ENCODE measurements at places on chromosomes 12 and 14. TPM values are rescaled to one million over a fixed set of nuclear protein-coding genes. Genes with fewer than 3 reads are reported as not detected.

- DNase-seq = no peak
Observed at GRCh38 chr12:129076441-129077320, 223.4 kb downstream of the GLT1D1 start.

The ACOT4 gene
- not detected for total RNA-seq

GRCh38 chr14:77296155-77296554 is 24.5 kb downstream of the POMT2 start:
- no peak for DNase-seq

GRCh38 chr14:33799705-33800570 is 150.9 kb downstream of the EGLN3 start:
- no peak for DNase-seq

GRCh38 chr14:39265806-39266524 is 32.2 kb downstream of the MIA2 start:
- DNase-seq = peak; percentile 60

DNA sequence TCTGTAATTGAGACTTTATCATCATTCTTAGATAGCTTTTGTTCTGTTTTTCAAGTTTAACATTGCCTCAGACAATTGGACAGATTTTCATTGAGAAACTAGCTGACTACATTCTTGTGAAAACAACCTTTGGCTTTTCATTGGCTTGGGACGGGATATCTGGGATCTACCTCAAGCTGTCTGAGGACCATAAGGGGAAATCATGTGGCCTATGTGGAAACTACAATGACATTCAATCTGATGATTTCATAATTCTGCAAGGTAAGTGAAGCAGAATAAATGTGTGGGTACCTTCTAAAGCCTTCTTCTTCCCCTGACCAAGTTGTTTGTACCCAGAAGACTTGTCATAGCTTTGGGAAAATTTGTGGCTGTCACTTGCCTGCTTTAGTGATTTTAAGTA is 133.5 kb downstream of the OTOGL start:
- DNase-seq = no peak

- peak; percentile 68 for DNase-seq
Observed at GRCh38 chr14:106879241-106879640, 1352.9 kb downstream of the TMEM121 start.

The CLEC2D gene
- 5.1 TPM for total RNA-seq

GRCh38 chr12:7646178-7646475 is 19.6 kb downstream of the APOBEC1 start:
- no peak for DNase-seq

The AKAP6 gene
- 2.3 TPM for total RNA-seq

- peak; percentile 47 for DNase-seq
Observed at GRCh38 chr12:124777399-124778372, 86.0 kb downstream of the SCARB1 start.

GRCh38 chr14:24992624-24993360 is 57.2 kb downstream of the STXBP6 start:
- no peak for DNase-seq

The LAG3 gene
- 0.58 TPM for total RNA-seq

DNA sequence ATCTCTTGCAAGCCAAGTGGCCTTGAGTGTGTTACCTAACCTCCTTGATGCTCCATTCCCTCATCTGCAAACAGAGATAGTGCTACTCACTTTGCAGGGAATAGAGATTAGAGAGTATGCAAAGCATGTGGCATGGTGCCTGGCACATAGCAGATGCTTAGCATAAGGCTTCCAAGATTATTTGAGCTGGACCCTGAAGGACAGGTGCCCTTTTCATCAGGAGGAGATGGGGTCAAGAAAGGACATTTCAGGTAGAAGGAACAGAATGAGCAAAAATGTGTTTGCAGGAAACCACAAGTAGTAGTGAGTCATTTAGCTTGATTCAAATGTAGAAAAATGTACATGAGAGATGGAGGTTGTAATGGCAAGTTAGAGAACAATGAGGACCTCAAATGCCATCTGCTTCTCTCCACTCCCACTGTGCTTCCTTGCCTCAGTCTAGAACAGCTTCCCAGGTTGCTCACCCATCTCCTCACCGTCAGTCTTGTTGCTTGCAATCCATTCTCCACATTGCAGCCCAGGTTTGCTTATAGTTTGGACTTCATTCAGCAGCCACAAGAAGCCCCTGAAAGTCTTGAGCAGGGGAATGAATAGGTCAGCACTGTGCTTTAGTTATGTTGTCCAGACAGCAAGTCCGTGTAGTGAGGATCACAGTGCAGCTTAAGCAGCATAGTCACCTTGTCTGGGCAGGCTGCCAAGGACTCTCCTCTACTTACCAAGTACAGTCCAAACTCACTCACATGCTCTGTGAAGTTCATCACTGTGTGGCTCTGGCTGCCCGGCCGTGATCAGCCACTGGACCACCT is 536.3 kb upstream of the CCDC196 start:
- DNase-seq = peak; percentile 71

- DNase-seq = no peak
Observed at GRCh38 chr12:93950311-93950710, 198.1 kb upstream of the PLXNC1 start.

DNA sequence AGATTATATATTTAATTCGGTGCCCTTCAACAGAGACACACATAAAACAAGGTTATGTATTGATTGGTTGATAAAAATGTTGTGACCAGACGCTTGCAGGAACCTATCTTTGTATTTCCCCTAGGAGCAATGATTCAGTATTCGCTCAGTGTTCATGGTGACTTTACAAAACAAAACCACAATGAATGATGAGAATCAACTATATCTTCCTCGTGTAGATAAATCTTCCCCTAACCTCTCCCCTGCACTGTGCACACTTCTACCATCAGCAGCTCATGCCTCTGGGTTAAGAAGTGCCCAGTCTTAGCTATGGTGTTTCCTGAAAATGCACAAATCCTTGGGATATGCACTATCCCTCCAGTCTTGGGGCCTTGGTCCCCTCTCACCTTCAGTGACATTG is 16.3 kb downstream of the RIN3 start:
- no peak for DNase-seq

DNA sequence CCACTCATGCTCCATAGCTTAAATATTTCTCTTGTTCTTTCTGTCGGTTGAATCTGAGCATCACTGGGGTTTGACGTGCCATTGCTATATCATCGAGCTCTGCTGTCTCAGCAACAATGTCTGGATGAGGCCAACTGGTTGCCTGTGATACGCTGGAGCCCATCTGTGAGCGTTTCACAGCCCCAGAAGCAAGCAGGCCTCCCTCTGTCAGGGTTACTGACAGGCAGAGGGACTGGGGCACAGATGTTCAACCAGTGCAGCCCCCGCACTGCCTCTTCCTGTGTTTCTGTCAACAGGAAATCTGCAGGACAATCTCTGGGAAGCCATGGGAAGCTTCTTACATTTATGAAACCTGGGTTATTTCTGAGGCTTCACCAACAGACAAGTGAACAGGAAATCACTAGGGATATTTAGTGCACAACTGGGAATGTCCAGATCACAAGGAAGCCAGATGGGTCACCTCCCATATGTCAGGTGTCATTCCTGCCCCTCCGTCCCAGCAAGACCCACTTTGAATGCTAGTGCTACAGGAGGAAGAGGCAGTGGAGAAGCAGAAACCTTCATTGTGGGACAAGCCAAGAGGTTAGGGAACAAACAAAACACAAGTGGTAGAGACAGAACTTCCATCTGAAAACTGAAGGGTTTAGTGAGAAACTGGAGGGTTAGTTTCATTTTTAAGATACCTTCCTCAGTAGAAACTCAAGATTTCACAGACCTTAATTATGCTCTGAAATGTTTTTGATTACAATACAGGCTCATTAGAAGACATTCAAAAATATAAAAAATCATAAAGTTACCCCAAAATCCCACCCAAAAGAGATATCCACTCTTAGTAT is 24.1 kb downstream of the DMAC2L start:
- DNase-seq = no peak

The TOMM20L gene
- not detected for total RNA-seq

The KRT83 gene
- total RNA-seq = 14.5 TPM

The RNASE3 gene
- not detected for total RNA-seq

DNA sequence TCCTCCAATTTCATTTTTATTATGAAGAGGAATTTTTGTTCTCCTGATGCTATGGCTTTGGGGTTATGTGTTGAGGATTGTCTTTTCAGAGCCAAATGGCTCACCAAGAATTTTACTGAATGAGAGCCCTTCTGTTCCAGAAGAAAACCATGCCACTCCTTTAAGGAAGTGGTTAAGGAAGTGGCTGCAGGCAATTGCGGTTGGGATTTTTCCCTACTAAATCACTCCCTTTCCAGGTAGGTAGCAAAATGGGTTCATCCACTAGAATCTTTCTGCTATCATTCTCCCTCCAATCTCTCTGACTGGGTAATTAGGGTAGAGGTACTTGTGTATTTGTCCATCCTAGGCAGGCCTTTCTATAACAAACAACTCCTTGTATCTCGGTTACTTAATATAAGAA is 163.1 kb downstream of the TTC8 start:
- DNase-seq = peak; percentile 54

The PRICKLE1 gene
- 7.9 TPM for total RNA-seq

The EIF2B1 gene
- 47.3 TPM for total RNA-seq

The FKBP11 gene
- total RNA-seq = 11.0 TPM

The MYO1A gene
- 0.42 TPM for total RNA-seq

The ANG gene
- total RNA-seq = 1.7 TPM

The TDP1 gene
- 16.3 TPM for total RNA-seq

The HEATR5A gene
- total RNA-seq = 26.2 TPM

DNA sequence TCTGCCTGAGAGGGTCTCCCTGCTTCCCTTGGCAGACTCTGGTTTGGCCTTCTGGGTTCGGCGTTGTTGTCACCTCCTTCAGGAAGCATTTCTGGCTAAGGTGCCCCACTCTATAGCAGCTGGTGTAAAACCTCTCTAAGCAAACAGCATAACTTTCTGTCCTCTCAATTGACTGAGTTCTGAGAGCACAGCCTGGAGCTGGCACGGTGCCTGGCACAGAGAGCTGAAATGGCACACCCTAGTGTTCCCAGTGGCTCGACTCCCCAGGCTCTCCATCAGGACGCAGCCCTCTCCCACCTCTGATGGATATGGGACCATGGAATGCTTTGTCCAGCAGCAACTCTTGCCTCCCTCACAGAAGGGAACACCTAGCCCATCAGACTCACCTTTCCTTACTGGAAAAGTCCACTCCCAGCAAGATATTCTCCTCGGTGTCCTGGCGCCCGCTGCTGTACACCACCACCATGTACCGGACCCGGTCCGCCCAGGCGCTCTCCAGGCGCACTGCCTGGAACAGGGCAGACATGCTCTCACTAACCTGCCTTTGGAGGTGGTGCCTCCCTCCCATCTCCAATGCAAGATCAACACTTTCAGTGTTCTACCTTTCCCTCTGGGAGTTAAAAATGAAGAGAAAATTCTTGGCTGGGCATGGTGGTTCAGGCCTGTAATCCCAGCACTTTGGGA is 40.6 kb downstream of the SSH1 start:
- peak; percentile 33 for DNase-seq

- no peak for DNase-seq
Observed at GRCh38 chr14:99201351-99202073, 70.5 kb downstream of the BCL11B start.

The TGFB3 gene
- 1.1 TPM for total RNA-seq

- DNase-seq = no peak
Observed at GRCh38 chr12:41344776-41345470, 156.8 kb downstream of the PDZRN4 start.

GRCh38 chr12:115618105-115618504 is 659.4 kb downstream of the MED13L start:
- DNase-seq = no peak

DNA sequence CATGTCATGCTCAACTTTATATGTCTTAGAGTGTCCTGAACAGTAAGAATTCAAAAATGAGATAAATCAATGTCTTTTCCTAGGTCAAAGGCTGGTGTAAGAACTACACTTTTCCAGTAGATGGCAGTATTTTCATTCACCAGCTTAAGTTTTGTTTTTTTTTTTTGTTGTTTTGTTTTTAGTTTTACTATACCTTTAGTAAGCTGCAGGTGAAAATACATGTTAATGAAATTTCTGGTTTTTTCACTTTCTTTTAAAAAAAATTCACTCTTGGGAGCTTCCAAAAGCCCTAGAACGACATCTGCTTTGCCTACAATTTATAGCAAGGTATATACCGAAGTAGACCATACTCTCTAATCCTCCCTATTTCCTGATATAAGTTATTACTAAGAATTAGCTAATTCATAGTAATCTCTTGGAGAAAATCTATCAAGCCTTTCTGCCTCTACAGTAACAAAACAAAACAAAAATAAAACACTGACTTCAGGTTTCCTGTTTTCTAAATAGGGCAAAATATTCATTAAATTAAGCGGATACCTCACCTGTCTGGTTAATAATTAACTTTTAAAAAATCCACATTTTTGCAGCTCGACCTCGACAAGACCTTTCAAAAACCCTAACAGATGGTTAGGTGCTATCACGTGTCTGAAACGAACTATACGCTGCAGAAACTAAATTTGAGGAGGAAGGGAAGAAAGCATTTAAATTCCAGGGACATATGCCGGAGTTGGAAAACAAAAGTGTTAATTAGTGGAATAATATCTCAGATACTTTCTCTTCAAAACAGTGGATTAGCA is 2.7 kb upstream of the SAMD4A start:
- DNase-seq = peak; percentile 57

GRCh38 chr12:47573146-47573659 is 132.6 kb downstream of the RPAP3 start:
- no peak for DNase-seq

- peak; percentile 29 for DNase-seq
Observed at GRCh38 chr12:130073721-130074120, 88.5 kb upstream of the FZD10 start.

GRCh38 chr14:63793376-63793775 is 59.4 kb upstream of the SYNE2 start:
- no peak for DNase-seq

The TAPBPL gene
- 9.3 TPM for total RNA-seq

The KRT71 gene
- not detected for total RNA-seq

GRCh38 chr12:22014041-22014782 is 31.8 kb upstream of the CMAS start:
- no peak for DNase-seq

The SERPINA3 gene
- total RNA-seq = 54.5 TPM

DNA sequence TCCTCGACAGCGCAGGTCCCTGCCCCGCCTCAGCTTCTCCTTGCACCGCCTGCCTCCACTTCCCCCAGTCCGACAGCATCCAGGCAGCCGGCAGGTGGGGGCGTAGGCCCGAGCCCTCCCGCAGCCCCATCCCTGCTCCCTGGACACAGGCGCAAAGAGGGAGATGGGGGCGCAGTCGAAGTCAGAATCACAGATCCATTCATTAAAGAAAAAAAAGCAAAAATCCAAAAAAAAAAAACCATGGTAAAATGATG is 41.2 kb downstream of the RFLNA start:
- no peak for DNase-seq

- DNase-seq = no peak
Observed at GRCh38 chr14:78968265-78968664, 798.1 kb downstream of the NRXN3 start.

DNA sequence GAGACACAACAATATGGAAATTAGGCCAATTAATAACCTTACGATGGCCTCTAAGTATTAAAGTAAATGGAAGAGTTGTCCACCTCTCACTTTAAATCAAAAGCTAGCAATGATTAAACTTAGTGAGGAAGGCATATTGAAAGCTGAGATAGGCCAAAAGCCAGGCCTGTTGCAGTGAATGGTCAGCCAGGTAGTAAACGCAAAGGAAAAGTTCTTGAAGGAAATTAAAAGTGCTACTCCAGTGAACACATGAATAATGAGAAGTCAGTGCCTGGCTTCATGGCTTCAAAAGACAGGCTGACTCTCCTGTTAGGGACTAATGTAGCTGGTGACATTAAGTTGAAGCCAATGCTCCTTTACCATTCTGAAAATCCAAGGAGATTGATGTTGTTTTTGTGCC is 135.3 kb downstream of the NDUFA12 start:
- no peak for DNase-seq

- DNase-seq = no peak
Observed at GRCh38 chr14:96067985-96068930, 29.1 kb downstream of the C14orf132 start.

The TAS2R7 gene
- total RNA-seq = not detected

The SLC6A13 gene
- total RNA-seq = 0.72 TPM
